ENCODE measurements at places on chromosomes 2 and 18.
A peak's percentile ranks its signal among the peaks of the same experiment; 100 is the strongest.

- peaks cover 5% of the 10 kb centered on the region for H3K27me3 ChIP-seq
- no peak for DNase-seq
- H3K4me3 ChIP-seq: no peak overlapping the region
Observed at GRCh38 chr2:198710562-198710961, 747.2 kb downstream of the SATB2 start.

DNA sequence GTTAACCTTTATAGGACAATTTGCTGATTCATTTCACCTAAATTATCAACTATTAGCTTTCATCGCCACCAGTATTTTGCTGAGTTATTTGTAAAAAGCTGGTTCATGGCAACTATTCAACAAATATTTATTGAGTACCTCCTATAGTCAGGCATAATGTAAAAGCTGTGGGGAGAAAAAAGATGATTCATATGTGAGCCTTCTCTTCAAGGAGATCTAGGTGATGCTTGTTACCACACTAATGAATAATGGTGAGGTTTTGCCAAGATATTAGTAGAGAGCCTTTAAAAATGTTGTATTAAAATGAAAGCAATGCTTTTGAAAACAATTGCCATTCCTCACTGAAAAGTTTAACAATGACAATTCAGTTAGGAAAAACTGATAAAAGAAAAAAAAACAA lies 187.8 kb downstream of the ANKRD44 start:
- H3K4me3 ChIP-seq: no peak overlapping the region
- peaks cover 1% of the 10 kb centered on the region for H3K36me3 ChIP-seq
- no peak overlapping the region for H3K27ac ChIP-seq
- H3K27me3 ChIP-seq: no peaks in the 10 kb centered on the region

GRCh38 chr2:120231564-120231973 lies 8.4 kb upstream of the TMEM185B start:
- no peak for DNase-seq
- peaks cover 21% of the 10 kb centered on the region for H3K27me3 ChIP-seq
- no peaks in the 10 kb centered on the region for H3K36me3 ChIP-seq
- H3K4me3 ChIP-seq: no peak overlapping the region
- peaks cover 11% of the 10 kb centered on the region for H3K4me1 ChIP-seq
- H3K27ac ChIP-seq: no peak overlapping the region

GRCh38 chr2:29519338-29519925 lies 402.0 kb downstream of the ALK start:
- H3K4me1 ChIP-seq: no peaks in the 10 kb centered on the region
- H3K4me3 ChIP-seq: no peak overlapping the region
- H3K27me3 ChIP-seq: peaks cover 56% of the 10 kb centered on the region

GRCh38 chr2:157348291-157348921 lies 22.8 kb upstream of the ERMN start:
- no peak overlapping the region for H3K27ac ChIP-seq
- no peaks in the 10 kb centered on the region for H3K27me3 ChIP-seq
- H3K4me3 ChIP-seq: no peak overlapping the region
- no peaks in the 10 kb centered on the region for H3K36me3 ChIP-seq

GRCh38 chr18:51437280-51438271 lies 240.1 kb upstream of the MEX3C start:
- H3K27ac ChIP-seq: peak overlapping the region; percentile 41
- DNase-seq: no peak
- peaks cover 9% of the 10 kb centered on the region for H3K27me3 ChIP-seq
- H3K4me1 ChIP-seq: peaks cover 26% of the 10 kb centered on the region

- no peaks in the 10 kb centered on the region for H3K36me3 ChIP-seq
- no peak overlapping the region for H3K27ac ChIP-seq
- no peak overlapping the region for H3K4me3 ChIP-seq
- peaks cover 15% of the 10 kb centered on the region for H3K4me1 ChIP-seq
- peaks cover 83% of the 10 kb centered on the region for H3K27me3 ChIP-seq
- DNase-seq: no peak
Observed at GRCh38 chr2:120344214-120344975, 1.5 kb upstream of the INHBB start.

DNA sequence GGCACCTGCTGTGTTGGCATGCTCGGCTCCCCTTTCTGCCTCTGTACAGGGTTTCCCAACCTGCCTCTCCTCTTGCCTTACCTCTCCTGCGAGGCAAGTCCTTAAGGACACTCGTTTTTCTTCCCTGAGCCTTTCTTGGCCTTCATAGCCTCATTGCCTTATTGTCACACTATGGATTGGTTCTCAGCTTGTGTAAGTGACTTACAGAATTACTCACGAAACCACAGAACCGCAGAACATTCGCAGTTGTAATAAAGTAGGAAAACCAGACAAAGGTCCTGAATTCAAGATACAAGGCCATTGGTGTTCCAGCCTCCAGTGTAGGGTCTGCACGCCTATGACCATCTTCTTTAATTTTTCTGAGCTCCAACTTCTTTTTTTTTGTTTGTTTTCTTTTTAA lies 317.6 kb upstream of the SMIM21 start:
- H3K27ac ChIP-seq: no peak overlapping the region
- H3K36me3 ChIP-seq: no peaks in the 10 kb centered on the region
- H3K4me1 ChIP-seq: peaks cover 9% of the 10 kb centered on the region

GRCh38 chr2:1586923-1587840 lies 157.1 kb downstream of the PXDN start:
- H3K4me1 ChIP-seq: peaks cover 44% of the 10 kb centered on the region
- no peaks in the 10 kb centered on the region for H3K27me3 ChIP-seq
- DNase-seq: no peak
- no peak overlapping the region for H3K4me3 ChIP-seq

GRCh38 chr2:205017381-205017780 lies 472.1 kb downstream of the PARD3B start:
- no peak overlapping the region for H3K27ac ChIP-seq
- peaks cover 5% of the 10 kb centered on the region for H3K4me1 ChIP-seq
- no peaks in the 10 kb centered on the region for H3K27me3 ChIP-seq
- H3K36me3 ChIP-seq: no peaks in the 10 kb centered on the region
- H3K4me3 ChIP-seq: no peak overlapping the region
- no peak for DNase-seq
